ENCODE measurements at places on chromosomes 11 and 22.

DNA sequence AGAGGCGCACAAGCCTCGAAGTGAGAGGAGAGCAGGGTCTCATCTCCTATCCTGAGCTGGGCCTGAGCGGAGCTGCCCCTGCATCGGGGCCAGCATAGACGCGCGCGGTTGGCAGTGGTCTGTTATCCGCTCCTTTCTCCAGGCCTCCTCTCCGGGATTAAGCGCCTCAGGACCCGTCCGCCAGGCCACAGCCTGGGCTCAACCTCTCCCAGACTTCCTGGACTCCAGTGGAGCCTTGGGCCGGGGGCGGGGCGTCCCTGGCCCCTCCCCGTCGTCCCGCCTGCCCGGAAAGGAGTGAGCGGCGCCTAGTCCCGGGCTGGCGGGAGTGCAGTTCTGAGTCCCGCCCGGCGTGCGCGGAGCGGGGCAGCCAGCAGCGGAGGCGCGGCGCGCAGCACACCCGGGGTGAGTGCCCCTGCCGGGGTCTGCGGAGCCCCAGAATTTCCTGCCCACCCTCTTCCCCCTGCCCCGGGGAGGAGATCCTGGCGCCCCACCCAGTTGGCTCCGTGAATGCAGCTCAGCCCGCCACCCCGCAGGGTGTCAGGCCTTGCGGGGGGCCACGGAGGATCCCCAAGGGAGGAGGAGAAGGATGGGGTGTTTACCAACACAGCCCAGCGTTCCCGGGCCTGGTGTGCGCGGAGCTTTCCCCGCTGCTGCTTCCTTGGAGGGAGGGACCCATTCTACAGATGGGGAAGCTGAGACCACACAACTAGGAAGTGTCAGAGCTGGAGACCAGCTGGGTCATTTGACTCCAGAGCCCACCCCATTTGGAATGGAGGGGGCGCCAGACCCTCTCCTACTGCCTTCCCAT lies at the start of gene TCIRG1:
TSS of gene TCIRG1 (plus strand) at position 308 of the 808 bp plus-strand sequence. CDS start 2,247 bp downstream, outside the sequence.
- peak; percentile 29 for DNase-seq

DNA sequence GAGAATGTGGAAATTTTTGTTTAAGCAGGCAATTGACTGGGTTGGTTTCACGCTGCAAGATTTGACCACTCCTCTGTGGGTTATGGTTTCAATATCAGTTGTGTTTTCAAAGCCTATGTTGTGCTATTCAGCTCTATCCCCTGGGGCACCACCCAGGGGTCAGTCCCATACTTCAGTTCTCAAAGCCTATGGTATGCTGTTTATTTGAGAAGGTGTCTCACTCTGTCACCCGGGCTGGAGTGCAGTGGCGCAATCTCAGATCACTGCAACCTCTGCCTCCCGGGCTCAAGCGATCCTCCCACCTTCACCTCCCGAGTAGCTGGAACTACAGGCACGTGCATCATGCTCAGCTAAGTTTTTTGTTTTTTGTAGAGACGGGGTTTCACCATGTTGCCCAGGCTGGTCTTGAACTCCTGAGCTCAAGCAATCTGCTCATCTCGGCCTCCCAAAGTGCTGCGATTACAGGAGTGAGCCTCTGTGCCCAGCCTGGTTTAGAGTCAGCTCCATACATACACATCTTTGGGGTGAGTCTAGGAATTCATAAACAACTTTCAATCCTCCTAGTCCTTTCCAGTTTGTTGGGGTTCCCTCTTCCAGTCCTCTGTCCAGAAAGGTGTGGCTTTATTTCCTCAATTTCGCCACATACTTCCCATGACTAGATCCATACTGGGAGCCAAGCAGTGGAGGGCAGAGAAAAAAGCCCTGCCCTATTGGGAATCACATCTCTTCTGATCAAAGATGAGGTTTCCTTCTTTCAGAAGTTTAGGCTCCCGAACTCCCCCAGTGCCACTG lies 35.0 kb upstream of the MAPK1 start:
- DNase-seq: no peak

- no peak for DNase-seq
These were observed 93.2 kb downstream of the FAR1 start for GRCh38 chr11:13761716-13762115.

DNA sequence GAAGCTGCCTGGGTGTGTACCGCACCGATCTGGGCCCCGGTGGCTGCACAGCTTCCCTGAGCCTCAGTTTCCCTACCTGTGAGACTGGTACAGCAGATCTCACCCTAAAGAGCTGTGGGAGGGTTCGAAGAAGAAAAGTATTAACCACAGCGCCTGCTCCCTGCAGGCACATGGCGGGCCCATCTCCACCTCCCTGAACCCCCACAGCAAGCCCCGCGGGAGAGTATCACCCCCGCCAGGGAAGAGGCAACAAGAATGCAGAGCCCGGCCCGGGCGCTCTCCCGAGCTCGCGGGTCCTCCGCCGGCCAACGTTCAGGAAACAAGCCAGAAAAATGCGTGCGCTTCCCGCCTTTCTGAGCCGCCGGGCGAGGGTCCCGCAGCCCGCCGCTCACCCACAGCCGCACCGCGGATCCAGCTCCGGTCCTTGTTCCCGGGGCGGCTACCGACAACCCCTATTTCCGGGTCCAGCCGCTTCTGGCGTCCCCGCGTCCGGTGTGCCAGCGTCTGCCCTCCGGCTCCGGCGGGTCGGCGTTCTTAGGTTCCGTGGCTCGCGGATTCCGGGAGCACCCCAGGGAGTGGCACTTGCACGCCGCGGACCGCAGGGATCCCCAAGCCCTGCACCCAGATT lies at the start of gene TOP3B:
TSS of gene TOP3B (minus strand) at position 450 of the 628 bp plus-strand sequence. CDS start 7,078 bp downstream, outside the sequence.
- peak; percentile 74 for DNase-seq

GRCh38 chr11:93903989-93904388 lies 53.6 kb upstream of the VSTM5 start:
- no peak for DNase-seq

- no peak for DNase-seq
These were observed 1.6 kb upstream of the TMPRSS13 start for GRCh38 chr11:117930668-117931330.

DNA sequence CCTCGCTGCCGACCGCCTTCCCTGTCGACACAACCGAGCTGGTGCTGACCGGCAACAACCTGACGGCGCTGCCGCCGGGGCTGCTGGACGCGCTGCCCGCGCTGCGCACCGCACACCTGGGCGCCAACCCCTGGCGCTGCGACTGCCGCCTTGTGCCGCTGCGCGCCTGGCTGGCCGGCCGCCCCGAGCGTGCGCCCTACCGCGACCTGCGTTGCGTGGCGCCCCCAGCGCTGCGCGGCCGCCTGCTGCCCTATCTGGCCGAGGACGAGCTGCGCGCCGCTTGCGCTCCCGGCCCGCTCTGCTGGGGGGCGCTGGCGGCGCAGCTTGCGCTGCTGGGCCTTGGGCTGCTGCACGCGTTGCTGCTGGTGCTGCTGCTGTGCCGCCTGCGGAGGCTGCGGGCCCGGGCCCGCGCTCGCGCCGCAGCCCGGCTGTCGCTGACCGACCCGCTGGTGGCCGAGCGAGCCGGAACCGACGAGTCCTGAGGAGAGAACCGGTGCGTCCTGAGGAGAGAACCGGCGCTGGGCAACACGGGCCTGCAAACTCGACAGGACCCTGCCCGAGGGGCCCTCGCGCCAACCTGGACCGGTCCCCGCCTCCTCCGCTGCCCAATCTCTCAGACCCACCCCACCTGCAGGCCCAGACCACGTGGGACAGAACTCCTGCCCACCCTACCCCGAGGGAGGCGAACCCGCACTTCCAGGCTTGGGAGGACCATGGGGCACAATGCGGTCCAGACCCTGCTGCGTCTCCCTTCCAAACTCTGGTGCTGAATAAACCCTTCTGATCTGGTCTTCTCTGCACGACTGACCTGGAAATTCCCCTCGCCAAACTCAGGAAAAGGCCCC lies 866 bp downstream of the GP1BB start:
- no peak for DNase-seq

DNA sequence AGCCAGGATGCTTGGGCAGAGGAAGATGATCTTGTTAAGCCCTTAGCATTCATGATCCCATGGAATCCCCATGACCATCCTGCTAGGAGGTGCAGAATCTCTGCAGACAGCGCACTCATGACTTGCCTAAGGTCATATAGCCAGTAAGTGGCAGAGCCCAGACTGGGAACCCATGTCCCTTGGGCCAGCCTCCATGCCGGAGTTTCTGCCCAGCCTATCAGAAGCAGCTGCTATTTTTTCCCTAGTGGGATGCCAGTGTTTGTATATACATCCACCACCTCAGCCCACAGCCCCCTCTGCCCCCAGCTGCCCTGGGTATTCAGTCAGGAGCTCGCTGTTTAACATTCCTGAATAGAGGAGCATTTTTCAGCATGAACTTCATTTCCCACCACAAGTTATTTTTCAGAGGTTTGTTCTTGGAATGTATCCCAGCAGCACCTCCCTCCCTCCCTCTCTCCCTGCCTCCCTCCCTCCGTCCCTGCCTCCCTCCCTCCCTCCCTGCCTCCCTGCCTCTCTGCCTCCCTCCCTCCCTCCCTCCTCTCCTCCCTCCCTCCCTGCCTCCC lies 34.4 kb upstream of the SUSD2 start:
- DNase-seq: no peak

DNA sequence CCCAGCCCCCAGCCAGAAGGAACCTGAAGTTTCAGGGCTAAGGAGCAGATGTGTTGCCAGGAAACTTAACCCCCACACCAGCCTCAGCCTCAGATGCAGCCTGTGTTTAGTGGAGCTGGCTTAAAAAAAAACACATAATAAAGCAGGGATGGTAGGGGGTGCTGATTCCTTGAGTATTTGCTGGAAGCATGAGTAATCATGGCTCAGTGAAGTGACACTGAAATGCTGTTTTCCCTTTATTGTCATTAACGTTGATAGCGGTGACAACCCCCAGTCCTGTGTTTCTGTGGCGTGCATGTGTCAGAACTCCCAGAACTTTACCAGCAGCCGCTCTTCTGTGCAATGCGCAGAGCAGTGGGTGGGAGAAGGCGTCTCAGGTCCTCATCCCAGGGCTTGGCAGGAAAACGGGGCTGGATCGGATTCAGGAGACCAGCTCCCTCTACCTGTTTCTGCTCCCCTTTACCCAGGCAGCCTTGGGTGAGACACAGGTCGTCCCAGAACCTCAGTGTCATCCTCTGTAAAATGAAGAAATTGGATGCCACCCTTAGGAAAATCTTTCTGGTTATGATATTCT lies 1282.1 kb downstream of the TBC1D22A start:
- DNase-seq: no peak

DNA sequence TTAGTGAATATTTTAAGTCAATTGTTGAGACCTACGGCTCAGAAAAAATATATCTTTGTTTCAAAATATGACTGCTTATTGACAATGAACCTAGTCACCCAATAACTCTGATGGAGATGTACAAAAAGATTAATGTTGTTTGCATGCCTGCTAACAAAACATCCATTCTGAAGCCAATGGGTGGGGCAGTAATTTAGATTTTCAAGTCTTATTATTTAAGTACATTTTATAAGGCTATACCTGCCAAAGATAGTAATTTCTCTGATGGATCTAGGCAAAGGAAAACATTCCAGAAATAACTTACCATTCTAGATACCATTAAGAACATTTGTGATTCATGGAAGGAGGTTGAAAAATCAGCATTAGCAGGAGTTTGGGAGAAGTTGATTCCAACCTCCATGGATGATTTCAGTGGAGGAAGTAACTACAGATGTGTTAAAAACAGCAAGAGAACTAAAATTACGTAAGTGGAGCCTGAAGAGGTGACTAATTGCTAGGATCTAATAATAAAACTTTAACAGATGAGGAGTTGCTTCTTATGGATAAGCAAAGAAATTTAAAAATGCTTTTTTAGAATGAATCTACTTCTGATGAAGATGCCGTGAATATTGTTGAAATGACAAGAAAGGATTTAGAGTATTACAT lies 26.4 kb upstream of the OR8D2 start:
- DNase-seq: no peak

GRCh38 chr11:121711236-121711635 lies 258.5 kb upstream of the SORL1-AS1 start:
- no peak for DNase-seq

GRCh38 chr11:65496304-65497140 lies 2.3 kb upstream of the MALAT1 start:
- DNase-seq: no peak

- DNase-seq: peak; percentile 13
These were observed 43.9 kb downstream of the BIRC2 start for GRCh38 chr11:102390667-102391465.

DNA sequence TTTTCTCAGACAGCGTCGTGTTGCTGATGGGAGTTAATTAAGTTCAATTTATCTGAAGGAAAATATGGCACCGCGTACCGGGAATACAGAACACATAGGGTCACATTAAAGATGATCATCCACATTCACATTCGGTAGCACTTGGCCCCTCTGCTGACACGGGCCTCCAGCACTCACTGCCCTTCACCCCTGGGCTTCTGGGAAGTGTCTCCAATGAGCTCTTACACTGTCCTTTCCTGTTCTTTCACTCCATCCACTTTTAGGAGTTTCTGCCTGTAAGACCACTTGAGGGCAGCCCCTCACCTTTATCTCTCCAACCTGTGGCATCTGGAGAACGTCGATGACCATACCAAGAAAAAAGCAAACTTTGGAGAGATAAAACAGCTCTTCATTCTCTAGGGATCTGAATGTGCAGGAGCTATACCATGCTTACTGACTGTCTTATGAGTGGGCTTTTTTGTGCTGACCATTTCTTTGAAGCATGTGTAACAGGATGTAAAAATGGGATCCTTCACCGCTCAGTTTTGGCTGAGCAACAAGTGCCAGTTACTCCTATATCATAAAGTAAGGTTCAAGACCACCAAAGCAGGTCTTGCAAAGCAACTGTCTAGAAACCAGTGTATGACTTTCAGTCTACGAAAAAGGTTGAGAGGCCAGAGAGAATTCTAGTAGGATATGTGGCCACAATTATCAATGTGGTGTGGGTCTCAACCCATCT lies 1.1 kb upstream of the SERGEF start:
- no peak for DNase-seq

DNA sequence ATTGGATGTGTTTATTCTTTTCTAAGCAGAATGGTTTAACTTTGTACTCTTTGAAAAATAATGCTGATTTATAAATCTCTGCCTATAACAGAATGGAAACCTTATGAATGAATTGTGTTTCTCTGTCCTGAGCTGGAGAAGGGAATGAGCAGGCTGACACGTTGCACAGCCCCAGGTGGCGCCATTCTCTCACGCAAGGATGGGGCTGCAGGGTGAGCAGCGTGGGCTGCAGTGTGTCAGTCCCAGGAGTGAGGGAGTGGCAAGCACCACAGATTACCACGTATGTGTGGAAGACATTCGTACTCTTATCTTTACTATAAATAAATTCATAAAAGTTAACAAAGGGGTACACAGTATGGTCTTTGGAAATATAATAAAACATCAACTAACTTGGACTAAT lies 33.4 kb downstream of the FDX1 start:
- DNase-seq: no peak

GRCh38 chr22:29310863-29311339 lies 4.5 kb downstream of the GAS2L1 start:
- peak; percentile 48 for DNase-seq

GRCh38 chr11:22702031-22702430 lies 35.6 kb downstream of the GAS2 start:
- DNase-seq: no peak

DNA sequence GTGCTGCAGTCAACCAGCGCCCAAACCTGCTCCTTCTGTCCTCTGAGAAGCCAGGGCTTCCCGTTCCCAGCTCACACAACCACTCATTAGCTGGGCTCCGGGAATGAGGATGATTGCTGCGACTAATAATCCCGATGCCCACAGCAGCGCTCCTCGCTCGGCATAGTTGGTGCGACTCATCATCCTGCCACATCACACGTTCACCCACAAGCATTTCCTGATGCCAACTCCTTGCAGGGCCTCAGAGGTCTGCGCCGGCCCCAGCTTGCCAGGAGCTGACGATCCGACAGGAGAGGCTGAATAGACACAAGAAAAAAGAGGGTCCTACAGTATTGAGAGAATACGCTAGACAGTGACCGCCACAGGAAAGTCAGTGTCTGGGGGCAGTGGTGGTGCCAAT lies 10.6 kb upstream of the CSNK1E start:
- no peak for DNase-seq

- no peak for DNase-seq
These were observed 31.3 kb upstream of the ADA2 start for GRCh38 chr22:17250380-17251082.

Data from stimulated activated CD4-positive, alpha-beta T cell treated with anti-CD3 and anti-CD28 coated beads, TNF-alpha, amount 100 ng/mL, for 4 hours (primary cell).